ENCODE measurements at places on chromosomes 4 and X.

- DNase-seq, result no peak
Measured at GRCh38 chr4:25001509-25001908, 29.2 kb downstream of the LGI2 start.

GRCh38 chrX:9558615-9559014 is 93.8 kb downstream of the TBL1X start:
- DNase-seq, result no peak

DNA sequence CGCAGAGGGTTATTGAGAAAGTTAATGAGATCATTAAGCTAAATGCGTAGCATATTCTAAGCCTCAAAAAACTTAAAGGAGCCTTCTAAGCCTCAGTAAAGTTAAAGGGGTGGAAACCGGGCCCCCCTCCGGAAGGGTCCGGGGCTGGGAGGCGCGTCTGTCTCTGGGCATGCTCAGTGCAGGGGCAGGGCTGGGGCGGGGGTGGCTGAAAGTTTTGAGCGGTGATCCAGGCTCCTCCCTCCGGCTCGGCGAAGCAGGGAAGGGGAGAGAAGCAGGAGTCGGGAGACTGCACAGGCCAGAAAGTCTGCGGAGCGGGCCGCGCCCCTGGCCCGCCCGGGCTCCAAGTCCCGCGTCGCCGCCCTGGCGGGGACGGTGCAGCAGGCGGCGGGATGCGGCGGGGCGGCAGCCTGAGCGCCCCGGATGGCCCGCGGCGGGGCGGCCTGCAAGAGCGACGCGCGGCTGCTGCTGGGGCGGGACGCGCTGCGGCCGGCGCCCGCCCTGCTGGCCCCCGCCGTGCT is at the start of gene EVC:
Gene EVC (plus strand): TSS at position 241 of the 518 bp plus-strand sequence. CDS start 180 bp downstream, at position 421.
- no peak for DNase-seq

GRCh38 chr4:52926196-52926974 is 64.3 kb downstream of the RASL11B start:
- no peak for DNase-seq

GRCh38 chr4:5635826-5636195 is 72.5 kb downstream of the EVC2 start:
- DNase-seq, result no peak

GRCh38 chr4:187617113-187617512 is 378.5 kb upstream of the ZFP42 start:
- DNase-seq, result no peak

DNA sequence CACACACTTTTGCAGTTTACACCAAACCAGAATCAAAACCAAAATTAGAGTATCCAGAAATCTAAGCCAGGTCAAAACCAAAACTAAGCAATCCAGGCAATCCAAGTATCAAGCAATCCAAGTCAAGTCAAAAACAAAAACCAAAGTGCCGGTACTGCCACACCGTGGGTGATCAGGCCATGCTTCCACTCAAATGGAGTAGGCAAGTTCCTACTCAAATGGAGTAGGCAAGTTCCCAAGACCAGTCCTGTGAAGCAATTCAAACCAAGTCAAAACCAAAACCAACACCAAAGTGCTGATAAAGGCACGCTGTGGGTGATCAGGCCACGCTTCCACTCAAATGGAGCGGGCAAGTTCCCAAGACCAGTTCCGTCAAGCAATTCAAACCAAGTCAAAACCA is 31.3 kb downstream of the MID1 start:
- no peak for DNase-seq

DNA sequence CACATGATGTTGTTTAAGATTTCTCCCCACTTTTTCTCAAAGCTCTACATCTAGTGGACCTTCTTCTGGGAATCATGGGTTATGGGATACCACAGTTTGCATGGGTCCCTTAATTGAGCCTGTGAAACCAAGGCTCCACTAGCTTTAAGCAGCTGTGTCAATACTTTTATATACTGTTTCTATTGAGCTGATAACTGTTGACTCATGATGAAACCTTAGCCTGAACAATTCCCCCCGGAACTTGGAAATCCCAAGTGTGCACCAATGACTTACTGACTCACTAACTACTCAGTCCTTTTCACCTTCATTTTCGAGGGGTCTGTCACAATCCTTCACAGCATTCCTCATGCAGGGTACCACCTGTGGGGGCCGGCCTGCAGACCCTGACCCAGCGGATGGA is 12.7 kb upstream of the SPIN4 start:
- no peak for DNase-seq

- no peak for DNase-seq
Measured at GRCh38 chrX:121221322-121221977, 174.0 kb downstream of the GLUD2 start.

GRCh38 chr4:6824772-6825402 is 42.4 kb downstream of the KIAA0232 start:
- no peak for DNase-seq

GRCh38 chr4:40630335-40631021 is 814 bp upstream of the RBM47 start:
- DNase-seq, result no peak

DNA sequence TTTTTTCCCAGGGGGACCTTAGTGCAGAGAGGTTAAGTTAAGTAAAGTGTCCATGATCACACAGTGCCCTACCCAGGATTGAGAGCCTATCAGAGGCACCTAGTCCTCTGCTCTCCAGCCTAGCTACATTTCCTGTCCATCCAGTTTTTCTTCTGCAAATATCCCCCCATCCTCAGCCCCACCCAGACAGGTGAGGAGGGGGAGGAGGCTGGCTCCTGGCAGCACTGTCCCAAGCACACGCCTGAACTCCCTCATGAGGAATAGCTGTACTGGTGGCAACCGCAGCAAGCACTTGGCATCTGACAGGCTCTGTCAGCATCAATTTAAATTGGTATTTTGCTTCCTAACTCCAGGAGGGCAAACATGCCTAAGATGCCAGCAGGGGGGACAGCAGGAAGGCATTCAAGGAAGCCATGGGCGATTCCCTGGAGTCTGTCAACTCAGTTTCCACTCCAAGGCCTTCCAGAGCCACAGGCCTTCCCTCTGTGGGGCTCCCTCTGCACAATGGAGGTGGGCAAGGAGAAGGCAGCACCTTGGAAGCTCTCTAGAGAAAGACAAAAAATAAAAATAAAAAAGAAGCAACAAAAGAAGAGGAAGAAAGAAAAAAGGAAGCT is 6.4 kb upstream of the FRMPD3 start:
- DNase-seq, result no peak

DNA sequence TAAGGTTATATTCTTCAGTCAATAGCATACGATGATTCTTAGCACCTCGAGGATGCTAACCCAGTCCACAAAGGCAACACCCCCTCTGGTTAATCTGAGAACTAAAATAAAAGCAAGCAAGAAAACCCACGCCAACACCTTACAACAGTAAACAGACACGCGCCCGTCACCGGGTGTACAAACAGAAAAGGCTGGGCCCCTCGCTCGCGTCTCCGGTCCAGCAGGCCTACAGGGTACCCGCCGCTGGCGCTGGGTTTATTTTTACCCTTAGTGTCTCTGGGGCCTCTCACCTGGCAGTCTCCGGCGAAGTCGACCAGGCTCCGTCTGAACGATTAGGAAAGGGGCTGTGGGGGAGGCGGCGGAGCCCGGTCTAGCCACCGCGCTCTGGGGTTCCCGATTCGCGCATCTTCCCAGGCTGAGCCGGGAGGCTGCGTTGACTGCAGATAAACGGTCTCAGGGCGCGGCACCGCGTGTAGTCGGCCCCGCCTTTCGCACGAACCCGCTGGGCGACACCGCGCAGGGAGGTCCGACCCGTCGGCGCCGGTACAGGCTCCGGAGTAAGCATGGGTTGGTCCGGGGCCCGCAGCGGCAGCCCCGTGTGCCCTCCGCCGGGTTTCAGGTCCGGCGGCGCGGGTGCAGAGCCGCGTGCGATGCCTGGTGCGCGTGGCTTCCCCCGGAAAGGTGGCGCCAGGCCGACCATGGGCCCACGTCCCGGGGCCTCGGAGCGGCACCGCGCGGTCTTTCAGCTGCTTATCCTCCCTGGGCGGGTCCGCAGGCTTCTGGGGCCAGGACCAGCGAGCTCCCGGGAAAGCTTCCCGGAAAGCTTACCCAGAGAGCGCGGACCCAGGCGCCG is 441 bp downstream of the SLC9B2 start:
- peak; percentile 66 for DNase-seq

DNA sequence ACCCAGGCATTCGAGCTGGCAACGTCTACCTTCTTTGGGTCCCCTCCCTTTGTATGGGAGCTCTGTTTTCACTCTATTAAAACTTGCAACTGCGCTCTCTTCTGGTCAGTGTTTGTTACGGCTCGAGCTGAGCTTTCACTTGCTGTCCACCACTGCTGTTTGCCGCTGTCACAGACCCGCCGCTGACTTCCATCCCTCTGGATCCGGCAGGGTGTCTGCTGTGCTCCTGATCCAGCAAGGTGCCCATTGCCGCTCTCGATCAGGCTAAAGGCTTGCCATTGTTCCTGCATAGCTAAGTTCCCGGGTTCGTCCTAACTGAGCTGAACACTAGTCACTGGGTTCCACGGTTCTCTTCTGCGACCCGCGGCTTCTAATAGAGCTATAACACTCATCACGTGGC is 183.5 kb upstream of the GALNTL6 start:
- DNase-seq, result no peak

DNA sequence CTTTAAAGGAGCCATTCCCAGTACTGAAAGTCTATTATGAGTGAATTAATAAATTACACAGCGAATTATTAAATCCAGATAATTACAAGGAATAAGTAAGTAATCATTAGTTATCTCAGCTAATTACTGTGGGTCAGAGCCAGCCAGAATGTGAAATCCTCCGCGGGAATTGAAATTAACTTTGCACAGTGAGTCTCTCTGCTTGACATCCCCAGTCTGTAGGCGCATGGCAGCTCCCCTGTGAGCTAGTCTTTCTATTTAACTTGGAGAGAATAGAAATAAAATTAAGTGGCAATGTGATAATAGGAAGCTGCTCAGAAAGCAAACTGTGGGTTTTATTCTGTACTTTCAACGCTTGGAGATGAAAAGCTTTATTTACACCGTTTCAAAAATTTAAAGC is 7.2 kb downstream of the POU4F2 start:
- no peak for DNase-seq

Data from activated T-helper 2 cell treated with anti-CD3 and anti-CD28 coated beads, Interferon-gamma antibody, Interleukin-2, Interleukin-4, amounts not matched to agents 10 μg/mL and 5 μg/mL and 100 μg/mL, durations not matched to agents 14 hours and 24 hours and 36 hours (primary cell).